ENCODE measurements at places on chromosomes 6 and 20.
A peak's percentile ranks its signal among the peaks of the same experiment; 100 is the strongest.

DNA sequence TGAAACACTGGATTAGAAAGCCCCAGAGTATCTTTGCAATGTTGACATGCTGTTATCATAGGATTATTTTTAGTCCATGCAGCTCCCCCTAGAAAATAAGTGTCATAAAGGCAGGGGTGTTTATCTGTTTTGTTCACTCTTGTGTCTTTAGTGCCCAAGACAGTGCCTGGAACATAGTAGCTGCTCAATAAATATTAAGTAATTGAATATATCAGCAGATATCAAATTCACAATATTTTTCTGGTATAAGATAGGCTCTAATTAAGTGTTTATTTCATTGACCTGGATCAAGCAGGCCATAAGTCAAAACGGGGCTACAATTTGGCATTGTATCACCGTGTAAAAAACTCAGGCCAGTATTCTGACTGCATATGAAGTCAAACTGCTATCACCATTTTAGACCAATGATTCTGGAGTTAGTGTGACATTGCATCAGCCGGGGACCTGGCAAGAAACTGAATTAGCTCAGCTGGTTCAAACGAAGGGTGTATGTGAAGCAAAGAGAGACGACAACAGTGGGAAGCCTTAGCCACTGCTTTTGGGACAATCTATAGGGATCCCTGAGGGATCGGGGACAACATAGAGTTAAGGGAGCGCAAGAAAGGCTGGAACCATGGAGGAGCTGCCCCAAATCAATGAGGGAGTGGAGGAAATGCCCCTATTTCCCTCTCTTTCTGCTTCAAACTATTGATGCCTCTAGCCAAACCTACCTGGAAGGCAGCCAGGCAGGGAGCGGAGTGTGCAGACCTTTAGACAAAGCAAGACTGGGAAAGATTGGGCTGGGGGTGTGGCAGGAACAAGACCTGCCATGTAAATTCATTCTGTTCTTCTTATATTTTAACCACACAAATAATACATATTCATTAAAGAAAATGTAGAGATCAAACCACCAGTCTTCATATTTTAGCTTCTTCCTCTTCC is 112.2 kb downstream of the PLEKHG1 start:
- DNase-seq = no peak

DNA sequence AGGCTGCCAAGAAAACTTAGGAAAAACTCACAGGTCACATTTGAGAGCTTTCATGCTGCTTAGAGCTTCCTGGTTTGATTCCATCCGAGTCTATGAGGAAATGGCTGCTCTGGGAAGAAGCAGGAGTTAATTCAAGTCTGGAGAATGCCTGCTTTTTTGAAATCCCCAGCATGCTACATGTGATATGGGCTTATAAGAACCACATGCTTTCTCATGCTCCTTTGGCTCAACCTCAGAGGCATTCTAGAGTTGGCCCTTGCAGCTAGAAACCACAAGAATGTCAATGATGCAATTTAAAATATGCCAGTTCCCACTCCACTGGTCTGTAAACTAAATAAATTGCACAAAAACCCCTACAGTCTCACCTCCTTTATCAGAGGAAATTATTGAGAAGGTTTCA is 142.9 kb upstream of the OLIG3 start:
- peak; percentile 63 for DNase-seq

DNA sequence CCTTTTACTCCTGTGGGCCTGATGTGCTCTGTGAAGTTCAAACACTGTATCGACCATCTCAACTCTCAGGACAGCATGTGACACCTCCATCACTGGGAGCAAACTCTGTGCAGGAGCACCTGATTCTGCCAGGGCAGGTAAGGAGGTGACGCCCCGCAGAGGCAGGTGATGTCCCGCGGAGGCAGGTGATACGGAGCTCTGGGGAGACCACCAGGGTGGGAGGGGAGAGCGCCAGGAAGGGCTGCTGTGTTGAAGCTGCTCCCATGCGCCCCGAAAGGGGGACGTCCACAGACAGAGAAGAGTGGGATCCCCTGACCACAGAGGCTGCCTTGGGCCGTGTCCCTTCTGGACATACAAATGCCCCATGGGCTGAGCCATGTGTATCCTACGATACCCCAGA is 58.3 kb downstream of the DACT2 start:
- no peak for DNase-seq

- DNase-seq = no peak
Observed at GRCh38 chr6:163648868-163649267, 234.3 kb downstream of the QKI start.

- no peak for DNase-seq
Observed at GRCh38 chr6:68235326-68235784, 399.7 kb upstream of the ADGRB3 start.

GRCh38 chr20:3745686-3746173 is 13.2 kb downstream of the HSPA12B start:
- DNase-seq = no peak

DNA sequence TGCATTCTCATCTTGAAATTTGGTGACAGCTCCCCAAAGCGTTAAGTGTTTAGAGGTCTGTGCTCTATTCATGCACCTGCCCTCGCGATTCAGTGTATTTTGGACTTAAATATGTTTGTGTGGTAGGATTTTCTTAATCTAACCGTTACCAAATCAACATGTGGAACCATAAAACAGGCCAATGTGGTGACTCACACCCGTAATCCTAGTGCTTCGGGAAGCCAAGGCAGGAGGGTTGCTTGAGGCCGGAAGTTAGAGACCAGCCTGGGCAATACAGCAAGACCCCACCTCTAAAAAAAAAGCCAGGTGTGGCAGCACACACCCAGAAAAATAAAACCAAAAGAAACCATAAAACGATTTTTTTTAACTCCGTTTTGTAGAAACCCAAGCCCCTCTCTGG is 31.5 kb downstream of the PYGB start:
- DNase-seq = no peak

GRCh38 chr6:42938987-42939809 is 9.9 kb downstream of the CNPY3 start:
- DNase-seq = no peak

GRCh38 chr6:161111261-161111660 is 119.7 kb downstream of the MAP3K4 start:
- DNase-seq = no peak

DNA sequence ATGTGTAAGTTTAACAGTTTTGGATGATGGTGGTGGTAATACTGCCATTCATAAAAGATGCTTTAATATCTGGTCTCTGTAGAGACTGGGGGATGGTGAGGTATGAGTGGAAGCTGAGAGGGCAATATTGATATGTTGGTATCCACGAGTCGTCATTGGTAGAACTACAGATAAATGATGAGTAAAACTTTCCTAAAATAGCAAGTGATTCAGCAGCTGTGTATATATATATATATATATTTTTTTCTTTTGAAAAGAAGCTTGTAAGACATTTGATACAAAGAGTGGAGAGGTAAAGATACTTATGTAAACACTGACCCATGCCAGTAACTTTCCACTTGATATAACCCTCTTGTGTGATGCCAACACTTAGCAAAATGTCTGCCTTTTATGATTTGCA is 41.7 kb upstream of the CITED2 start:
- no peak for DNase-seq

DNA sequence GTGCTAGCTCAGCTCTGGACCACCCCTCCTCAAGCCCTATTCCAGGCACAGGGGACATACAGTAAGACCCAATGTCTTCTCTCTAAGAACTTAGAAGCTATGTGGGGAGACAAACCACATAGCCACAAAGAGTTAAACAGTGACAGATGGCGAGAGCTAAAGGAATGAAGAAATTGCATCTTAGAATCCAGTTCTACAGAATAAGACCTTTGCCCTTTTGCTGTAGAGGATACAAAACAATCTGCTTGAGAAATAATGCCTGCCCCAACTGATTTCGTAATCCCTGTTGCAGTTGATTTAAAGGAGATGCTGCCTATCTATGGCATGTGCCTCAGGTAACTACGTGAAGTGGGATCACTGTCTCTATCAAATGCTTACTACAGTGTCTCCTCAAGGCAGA is 31.2 kb downstream of the TNFRSF21 start:
- DNase-seq = peak; percentile 39

Data from HL-60 (cell line).